ENCODE measurements at places on chromosomes 2 and 18.

GRCh38 chr2:85430752-85431569 is 12.4 kb downstream of the SH2D6 start:
- DNase-seq = no peak

DNA sequence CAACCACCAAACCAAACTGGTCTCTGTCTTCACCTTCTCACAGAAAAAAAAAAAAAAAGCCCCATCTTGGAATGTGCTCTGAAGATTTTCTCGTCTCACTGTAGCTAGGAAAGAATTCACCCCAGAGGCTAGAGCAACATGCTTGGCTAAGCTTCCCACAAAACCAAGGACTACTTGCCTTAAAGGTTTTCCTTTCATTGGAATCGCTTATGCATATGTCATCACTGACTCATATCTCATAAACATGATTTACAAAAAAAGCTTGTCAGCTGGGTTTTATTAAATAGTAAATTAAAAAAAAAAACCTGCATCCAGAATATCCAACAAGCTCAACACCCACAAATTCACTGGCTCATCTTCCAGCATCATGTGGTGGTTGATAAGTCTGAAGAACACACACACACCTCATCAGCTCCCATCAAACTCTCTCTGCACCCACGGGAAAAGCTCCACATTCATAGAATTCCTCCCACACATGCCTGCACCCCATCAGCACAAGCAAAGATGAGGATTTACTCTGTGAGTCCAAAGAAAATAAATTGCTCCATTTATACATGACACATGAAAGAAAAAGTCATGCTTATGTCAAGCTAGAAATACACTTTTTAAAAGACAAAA is 182.0 kb upstream of the TRIB2 start:
- no peak for DNase-seq

DNA sequence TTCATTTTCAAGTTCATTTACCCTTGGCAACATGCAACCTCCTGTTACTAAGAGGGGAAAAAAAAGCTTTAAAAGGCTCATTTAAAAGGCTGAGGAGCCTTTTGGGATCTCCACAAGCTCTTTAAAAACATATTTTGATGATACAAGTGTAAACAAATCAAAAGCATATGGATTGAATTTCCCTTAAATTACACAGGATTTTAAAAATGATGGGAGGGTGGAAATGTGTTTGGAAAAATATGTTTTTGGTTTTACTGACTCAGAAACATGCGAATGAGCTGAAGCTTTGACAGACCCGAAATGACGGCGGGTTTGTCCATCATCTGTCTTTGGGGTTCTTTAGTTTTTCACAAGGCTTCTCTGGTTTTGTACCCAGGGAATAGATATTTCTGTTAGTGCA is 180.6 kb upstream of the CCDC68 start:
- DNase-seq = no peak

- no peak for DNase-seq
Observed at GRCh38 chr2:120599656-120600055, 136.0 kb upstream of the GLI2 start.

DNA sequence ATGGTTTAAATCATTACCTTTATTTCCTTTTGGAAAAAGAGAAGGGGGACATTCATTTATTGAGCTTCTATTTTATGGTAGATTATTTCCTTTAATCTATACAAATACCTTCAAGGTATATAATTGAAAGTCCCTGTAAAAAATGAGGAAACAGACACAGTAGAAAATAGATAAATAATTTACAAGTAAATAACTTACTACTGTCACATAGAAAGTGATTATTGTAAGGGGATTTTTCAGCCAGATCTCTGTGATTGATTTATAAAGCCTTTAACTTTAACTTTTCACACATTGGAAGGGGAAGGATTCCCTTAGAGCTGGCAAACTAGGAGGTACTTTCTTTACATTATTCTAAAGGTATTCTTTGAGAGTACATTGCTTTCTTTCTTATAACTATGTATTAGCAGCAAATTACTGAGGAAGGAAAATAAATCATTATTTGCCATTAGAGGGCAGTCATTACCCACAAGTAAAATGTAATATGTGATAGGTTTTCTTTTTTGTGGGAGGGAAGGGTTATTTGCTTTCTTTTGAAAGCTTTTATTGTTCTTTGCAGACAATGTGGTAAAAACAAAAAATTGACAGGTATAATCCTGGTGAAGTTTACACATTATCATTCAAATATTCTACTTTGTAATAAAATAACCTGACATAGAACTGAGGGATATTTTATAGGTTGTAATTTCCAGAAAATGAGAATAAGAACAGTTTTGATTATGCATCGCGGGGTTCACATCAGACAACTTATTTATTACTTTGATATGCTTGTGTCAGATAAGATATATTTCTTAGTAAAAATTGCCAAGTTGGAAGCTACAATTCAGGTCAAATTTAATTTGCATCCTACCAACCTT is 24.8 kb upstream of the RPE start:
- peak; percentile 41 for DNase-seq

DNA sequence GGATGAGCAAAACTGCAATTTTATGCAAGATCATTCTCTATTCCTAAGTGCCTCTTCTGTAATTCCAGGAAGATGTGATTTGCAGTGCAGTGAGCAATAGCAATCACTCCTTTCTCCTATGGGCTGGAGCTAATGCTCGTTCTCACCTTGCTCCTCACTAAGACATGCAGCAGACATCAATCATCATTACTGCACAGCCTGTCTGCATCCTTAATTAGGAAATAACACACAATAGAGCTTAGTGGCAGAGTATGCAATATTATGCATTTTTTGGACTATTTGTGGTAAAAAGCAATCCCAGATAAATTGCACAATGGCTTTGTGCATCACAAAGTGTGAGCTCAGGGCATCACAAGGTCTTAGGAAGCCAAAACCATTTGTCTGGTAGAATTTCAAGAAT is 32.6 kb upstream of the RAPH1 start:
- no peak for DNase-seq

- DNase-seq = peak; percentile 53
Observed at GRCh38 chr2:60794271-60794863, 38.3 kb downstream of the PAPOLG start.

- DNase-seq = no peak
Observed at GRCh38 chr2:195632856-195633572, 24.0 kb upstream of the SLC39A10 start.

GRCh38 chr2:143469323-143469722 is 340.1 kb downstream of the ARHGAP15 start:
- DNase-seq = no peak

GRCh38 chr2:233828546-233829192 is 25.7 kb downstream of the HJURP start:
- DNase-seq = no peak

DNA sequence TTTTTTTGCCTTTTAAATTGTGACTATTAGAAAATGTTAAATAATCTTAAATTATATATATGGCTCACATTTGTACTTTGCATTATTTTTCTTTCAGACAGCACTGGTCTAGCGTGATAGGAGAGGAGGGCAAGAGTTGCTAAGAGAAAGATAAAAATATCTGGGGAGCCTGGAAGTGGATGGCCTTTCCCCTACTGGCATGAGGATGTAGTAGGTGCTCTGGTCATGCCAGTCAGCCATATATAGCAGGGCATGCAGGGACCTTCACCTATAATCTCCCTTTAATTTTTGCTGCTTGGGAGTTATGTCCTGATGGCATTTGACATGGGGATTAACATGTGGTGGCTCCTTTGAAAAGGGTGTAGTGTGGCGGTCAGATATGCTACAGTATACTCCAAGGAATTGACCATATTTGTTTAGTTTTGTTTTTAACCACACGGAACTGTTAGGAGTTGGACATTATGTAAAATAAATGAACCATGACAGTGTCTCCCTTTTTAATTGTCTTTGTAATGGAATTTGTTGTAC is 144.7 kb downstream of the BABAM2 start:
- no peak for DNase-seq

GRCh38 chr2:205768341-205768740 is 86.0 kb downstream of the NRP2 start:
- DNase-seq = no peak

DNA sequence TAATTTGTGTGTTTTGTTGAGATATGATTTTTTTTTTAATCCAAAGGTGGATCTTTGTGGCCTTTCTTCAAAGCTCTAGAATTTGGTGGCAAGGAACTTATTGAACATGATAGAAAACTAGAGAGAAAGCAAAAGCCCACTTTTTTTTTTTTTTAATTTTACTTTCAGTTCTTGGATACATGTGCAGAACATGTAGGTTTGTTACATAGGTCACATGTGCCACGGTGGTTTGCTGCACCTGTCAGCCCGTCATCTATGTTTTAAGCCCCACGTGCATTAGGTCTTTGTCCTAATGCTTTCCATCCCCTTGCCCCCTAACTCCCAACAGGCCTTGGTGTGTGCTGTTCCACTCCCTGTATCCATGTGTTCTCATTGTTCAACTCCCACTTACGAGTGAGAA is 135.9 kb downstream of the RHBDD1 start:
- no peak for DNase-seq

DNA sequence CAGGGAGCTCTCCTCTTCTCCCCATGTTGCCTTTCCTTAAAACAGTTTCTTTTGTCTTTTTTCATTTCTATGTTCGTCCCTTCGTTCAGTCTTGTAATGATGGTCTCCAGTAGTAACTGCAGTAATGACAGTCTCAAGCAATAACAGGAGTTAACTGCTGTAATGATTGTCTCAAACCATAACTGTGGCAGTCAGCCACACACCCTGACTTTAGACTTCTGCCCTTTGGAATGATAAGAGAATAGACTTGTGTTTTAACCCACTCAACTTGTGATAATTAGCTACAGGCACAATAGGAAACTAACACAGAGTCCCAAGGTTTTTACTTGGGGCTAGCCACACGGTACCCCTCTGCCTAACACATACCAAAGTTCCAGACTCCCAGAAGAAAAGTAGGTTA is 12.1 kb downstream of the TMEM131 start:
- peak; percentile 22 for DNase-seq

- no peak for DNase-seq
Observed at GRCh38 chr2:198883604-198884003, 574.1 kb downstream of the SATB2 start.

- no peak for DNase-seq
Observed at GRCh38 chr2:17387591-17387990, 130.6 kb downstream of the RAD51AP2 start.

DNA sequence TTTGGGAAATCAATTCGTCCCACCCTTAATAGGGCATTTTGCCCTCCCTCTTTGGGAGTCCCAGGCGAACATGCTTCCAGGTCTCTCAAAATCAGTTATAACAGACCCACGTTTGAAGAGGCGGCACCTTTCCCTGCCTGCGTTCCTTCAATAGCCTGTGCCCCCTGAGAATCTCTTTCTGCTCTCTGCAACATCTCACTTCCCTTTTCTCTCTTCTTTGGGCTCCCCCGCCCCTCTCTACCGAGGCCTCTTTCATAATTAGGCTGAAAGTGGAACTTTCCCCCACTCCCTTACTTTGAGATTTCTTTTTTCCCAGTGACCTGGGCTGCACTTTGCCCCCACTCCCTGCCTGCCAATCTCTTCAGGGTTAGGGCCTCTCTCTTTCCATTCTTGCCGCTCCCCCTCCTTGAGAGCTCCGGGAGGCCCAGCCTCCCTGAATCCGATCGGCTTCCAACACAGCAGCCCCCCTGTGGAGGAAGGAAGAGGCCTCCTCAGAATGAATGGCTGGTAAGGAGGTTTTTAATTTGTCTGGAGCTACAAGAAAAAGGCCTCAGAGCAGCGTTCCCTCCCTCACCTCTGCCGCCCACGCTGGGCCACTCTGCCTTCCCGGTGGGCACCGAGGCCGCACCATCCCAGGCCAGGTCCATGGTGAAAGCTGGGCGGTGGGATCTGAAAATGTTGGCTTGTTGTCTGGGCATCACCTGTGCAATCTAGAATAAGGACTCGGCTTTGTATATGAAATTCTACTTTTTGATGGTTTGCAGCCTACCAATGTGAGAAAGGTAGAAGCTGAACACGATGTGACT is 162.6 kb upstream of the SIX3 start:
- DNase-seq = no peak

GRCh38 chr2:108612153-108612513 is 77.9 kb downstream of the LIMS1 start:
- no peak for DNase-seq

GRCh38 chr2:190746971-190747761 is 98.3 kb downstream of the NAB1 start:
- no peak for DNase-seq

DNA sequence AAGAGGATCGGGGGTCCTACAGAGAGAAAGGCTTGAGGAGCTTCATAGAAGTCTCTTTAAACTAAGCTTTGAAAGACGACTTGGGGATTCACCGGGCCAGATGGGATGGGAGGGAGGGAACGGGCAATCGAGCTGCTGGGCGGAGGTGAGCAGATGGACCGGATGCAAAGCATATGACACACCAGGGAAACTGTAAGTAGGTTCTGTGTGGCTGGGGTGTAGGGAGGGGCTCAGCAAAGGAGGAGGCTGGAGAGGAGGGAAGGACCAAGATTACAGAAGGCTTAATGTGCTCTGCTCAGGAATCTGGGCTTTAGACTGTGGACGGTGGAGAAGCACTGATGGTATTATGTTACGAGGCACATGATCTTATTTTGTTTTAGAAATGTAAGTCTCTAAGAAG is 131.5 kb downstream of the MAIP1 start:
- DNase-seq = no peak

- DNase-seq = peak; percentile 79
Observed at GRCh38 chr18:3624935-3625741, 175.2 kb downstream of the TGIF1 start.

- peak; percentile 86 for DNase-seq
Observed at GRCh38 chr2:164903204-164903603, 52.1 kb downstream of the SLC38A11 start.

DNA sequence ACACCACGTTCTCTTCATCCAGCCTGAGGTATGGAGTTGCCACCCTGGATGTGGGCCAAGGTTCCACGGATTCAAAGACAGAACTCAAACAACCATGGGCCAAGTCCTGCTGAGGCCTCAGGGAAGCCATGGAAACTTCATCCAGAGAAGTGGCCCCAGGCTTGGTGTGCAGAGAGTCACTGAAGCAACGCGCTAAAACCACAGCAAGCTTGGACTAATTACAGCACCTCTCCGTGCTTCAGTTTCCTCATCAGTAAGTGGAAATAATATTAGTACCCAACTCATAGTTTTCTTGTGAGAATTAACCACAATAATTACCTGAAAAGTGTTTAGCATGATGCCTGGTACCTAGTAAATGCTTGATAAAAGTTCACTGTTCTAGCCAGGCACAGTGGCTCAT is 19.2 kb upstream of the AP1S3 start:
- no peak for DNase-seq

DNA sequence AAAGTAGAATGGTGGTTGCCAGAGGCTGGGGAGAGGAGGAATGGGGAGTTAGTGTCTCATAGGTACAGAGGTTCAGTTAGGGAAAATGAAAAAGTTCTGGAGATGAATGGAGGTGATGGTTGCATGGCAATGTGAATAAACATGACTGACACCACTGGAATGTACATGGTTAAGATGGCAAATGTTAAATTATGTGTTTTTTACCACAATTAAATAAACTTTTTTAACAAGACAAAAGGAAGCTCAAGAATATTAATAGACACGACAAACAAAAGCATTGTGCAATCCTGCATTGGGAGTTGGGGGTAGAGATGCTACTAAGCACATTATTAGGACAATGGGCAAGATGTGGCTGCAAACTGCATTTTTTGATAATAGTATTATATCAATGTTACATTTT is 147.7 kb downstream of the TWIST2 start:
- DNase-seq = no peak

GRCh38 chr18:5052491-5052890 is 144.6 kb downstream of the AKAIN1 start:
- DNase-seq = no peak
